ENCODE measurements at places on chromosomes 4 and X. TPM values are rescaled to one million over a fixed set of nuclear protein-coding genes. Genes with fewer than 3 reads are reported as not detected.

Gene FDCSP
- total RNA-seq, result not detected

Gene GRIA3
- 1.00 TPM for total RNA-seq

Gene COL4A6
- total RNA-seq, result 5.4 TPM

Gene ARHGAP36
- not detected for total RNA-seq

Gene PNPLA4
- total RNA-seq, result 76.3 TPM

Gene IL13RA2
- not detected for total RNA-seq

- H3K4me1 ChIP-seq, result no peaks in the 10 kb centered on the region
- DNase-seq, result no peak
- no peak overlapping the region for H3K4me3 ChIP-seq
Observed at GRCh38 chrX:2549876-2550275, 49.1 kb upstream of the DHRSX start.

- H3K4me1 ChIP-seq, result peaks cover 5% of the 10 kb centered on the region
- H3K27ac ChIP-seq, result no peak overlapping the region
- H3K4me3 ChIP-seq, result no peak overlapping the region
- no peak for DNase-seq
Observed at GRCh38 chr4:26235500-26235899, 85.3 kb upstream of the RBPJ start.

DNA sequence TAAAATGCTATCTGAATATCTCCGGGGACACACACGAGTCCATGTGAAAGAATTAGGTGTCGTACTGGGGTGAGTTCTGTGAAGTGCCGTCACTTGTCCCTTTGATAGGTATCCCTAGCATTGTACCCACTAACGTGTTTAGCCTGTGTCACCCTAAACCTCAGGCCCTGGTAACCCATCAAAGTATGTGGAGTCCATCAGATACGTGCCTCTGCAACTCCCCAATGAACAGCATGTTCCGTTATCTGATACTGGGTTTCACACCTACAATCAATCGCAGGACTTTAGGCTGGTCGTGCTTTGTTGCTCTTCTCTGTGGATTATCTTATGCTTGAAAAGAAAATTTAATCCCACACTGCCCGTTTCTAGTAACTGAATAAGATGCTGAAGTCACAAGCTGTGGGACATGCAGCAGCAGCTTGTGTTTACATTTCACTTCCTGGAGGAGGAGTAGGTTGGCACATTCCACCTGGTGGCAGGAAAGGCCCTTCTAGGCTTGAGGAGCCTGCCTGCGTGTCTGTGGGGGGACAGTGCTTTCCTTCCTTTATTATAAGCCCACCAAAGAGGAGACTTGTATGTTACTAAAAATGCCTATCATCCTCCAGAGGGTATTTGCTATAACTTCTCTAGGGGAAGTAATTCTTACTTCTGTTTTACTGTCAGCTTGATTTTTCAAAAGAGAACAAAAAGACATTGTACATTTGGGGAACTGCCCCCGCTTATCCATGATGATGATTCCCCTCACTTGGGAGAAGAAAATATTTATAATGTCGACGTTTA, 127.2 kb downstream of the FNIP2 start:
- H3K36me3 ChIP-seq, result peaks cover 8% of the 10 kb centered on the region
- DNase-seq, result no peak
- no peak overlapping the region for H3K4me3 ChIP-seq

DNA sequence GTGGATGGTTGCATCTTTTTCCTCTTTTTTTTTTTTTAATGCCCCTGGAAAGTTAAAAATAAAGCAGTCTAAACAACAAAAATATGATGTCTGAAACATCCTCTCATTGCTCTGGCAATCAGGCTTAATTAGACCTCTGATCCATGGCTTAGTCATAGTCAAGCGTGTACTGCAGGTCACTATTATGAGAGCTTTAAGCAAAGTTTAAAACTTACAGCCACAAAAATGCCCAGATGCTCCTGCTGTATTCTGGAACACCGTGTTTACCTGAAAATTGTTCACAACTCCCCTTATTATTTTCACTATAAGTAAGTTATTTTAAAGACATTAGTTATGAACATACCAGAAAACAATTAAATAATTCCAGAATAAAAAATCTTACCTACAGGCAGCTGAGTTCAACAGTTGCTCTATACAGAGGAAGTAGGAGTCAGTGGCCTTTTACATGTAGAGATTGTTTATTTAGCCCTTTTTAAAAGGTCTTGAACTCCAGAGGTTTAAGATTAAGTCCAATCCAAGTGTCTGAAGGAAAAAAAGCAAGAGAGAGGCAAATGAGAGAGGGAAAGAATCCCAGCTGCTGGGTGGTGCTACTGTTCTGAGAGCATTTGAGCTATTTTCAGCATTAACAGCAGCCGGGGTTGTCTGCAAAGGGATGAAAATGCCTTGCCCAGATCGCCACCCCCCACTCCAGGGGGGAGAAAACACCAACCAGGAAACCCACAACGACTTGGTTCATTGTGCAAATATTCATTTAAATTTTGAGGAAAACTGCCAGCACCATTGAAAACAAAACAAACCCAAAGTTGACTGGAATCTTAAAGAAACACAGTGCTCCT, 36.9 kb downstream of the SORBS2 start:
- peaks cover 33% of the 10 kb centered on the region for H3K4me1 ChIP-seq
- H3K4me3 ChIP-seq, result peak overlapping the region; percentile 3
- H3K27me3 ChIP-seq, result no peaks in the 10 kb centered on the region
- peak; percentile 45 for DNase-seq

- H3K4me3 ChIP-seq, result no peak overlapping the region
- H3K4me1 ChIP-seq, result peaks cover 46% of the 10 kb centered on the region
- no peaks in the 10 kb centered on the region for H3K36me3 ChIP-seq
- no peak overlapping the region for H3K27ac ChIP-seq
- H3K27me3 ChIP-seq, result no peaks in the 10 kb centered on the region
Observed at GRCh38 chr4:159290321-159291030, 187.6 kb downstream of the RAPGEF2 start.
